ENCODE measurements at places on chromosomes 1 and 21.

DNA sequence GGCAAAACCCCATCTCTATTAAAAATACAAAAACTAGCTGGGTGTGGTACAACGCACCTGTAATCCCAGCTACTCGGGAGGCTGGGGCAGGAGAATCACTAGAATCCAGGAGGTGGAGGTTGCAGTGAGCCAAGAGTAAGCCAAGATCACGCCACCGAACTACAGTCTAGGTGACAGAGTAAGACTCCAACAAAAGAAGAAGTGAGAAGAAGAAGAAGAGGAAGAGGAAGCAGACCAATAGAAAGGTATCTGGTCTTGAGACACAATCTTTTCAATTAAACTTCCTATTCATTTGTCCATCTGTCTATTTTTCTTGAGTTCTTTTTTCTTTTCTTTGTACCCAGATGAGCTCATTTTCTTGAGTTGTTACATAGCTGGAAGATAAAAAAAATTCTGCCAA, 55.7 kb upstream of the ACADM start:
- no peak for DNase-seq
- H3K4me1 ChIP-seq: no peaks in the 10 kb centered on the region

- H3K36me3 ChIP-seq: no peaks in the 10 kb centered on the region
- no peaks in the 10 kb centered on the region for H3K4me1 ChIP-seq
- DNase-seq: no peak
- no peak overlapping the region for H3K4me3 ChIP-seq
- no peak overlapping the region for H3K27ac ChIP-seq
These were observed 93.7 kb downstream of the DUSP10 start for GRCh38 chr1:221648201-221648600.

DNA sequence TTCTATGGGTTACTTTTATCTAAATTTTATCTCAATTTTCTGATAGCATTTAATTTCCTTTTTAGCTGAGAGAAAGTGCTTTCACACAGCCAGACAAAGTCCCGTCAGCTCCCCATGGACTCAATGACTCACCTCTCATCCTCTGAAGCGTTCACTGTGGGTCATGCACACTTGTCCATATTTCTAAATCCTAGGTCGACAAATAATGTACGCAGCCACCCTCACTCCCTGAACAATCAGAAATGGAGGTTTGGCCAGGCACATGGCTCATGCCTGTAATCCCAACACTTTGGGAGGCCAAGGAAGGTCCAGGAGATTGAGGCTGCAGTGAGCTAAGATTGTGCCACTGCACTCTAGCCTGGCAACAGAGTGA, 42.4 kb upstream of the COA6 start:
- H3K27me3 ChIP-seq: peaks cover 5% of the 10 kb centered on the region
- H3K36me3 ChIP-seq: no peaks in the 10 kb centered on the region
- peaks cover 3% of the 10 kb centered on the region for H3K4me1 ChIP-seq
- H3K27ac ChIP-seq: no peak overlapping the region
- DNase-seq: no peak

DNA sequence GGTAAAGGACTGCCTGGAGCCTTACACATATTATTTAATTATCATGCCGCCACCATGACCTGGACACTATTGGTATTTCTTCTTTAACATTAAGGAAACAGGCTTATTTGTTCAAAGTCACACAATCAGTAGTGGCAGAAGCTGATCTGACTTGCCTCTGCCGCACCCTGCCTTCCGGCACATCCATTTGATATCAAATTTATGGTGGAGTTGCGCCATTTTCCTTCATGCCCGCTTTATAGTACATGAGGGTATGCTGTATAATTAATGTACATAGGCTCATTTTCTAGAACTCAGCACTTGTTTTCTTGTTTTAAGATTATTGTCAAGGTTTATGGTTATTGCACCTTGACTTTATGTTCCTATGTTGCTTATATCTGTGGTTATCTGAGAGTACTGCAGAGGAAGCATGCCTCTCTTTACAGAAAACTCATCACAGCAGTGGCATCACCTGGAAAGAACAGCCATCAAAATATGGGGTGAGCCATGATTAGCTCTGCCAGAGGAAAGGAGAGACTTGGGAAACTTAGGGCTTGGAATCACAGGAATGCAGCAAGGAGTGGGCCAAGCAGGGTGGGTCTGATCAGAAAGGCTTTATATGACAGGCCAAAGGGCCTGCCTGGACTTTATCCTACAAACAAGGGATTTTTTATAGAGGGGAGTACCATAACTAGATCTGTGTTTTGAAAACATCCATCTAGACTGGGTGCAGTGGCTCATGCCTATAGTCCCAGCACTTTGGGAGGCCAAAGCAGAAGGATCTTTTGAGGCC, 72.2 kb upstream of the GJB5 start:
- DNase-seq: no peak
- H3K4me3 ChIP-seq: no peak overlapping the region
- peaks cover 2% of the 10 kb centered on the region for H3K27me3 ChIP-seq
- no peaks in the 10 kb centered on the region for H3K4me1 ChIP-seq
- H3K36me3 ChIP-seq: no peaks in the 10 kb centered on the region
- H3K27ac ChIP-seq: no peak overlapping the region

- H3K27me3 ChIP-seq: no peaks in the 10 kb centered on the region
- DNase-seq: no peak
- H3K4me1 ChIP-seq: no peaks in the 10 kb centered on the region
- H3K4me3 ChIP-seq: no peak overlapping the region
- no peak overlapping the region for H3K27ac ChIP-seq
These were observed 1195.6 kb upstream of the ADGRL4 start for GRCh38 chr1:80202118-80202517.

GRCh38 chr1:208111646-208112190, 132.5 kb downstream of the PLXNA2 start:
- H3K36me3 ChIP-seq: no peaks in the 10 kb centered on the region
- no peak overlapping the region for H3K4me3 ChIP-seq
- H3K4me1 ChIP-seq: peaks cover 55% of the 10 kb centered on the region
- H3K27ac ChIP-seq: no peak overlapping the region
- no peaks in the 10 kb centered on the region for H3K27me3 ChIP-seq

- H3K4me3 ChIP-seq: no peak overlapping the region
- H3K27ac ChIP-seq: peak overlapping the region; percentile 89
- no peaks in the 10 kb centered on the region for H3K36me3 ChIP-seq
- no peak for DNase-seq
- peaks cover 8% of the 10 kb centered on the region for H3K4me1 ChIP-seq
These were observed 33.6 kb downstream of the RGS8 start for GRCh38 chr1:182650678-182651338.

DNA sequence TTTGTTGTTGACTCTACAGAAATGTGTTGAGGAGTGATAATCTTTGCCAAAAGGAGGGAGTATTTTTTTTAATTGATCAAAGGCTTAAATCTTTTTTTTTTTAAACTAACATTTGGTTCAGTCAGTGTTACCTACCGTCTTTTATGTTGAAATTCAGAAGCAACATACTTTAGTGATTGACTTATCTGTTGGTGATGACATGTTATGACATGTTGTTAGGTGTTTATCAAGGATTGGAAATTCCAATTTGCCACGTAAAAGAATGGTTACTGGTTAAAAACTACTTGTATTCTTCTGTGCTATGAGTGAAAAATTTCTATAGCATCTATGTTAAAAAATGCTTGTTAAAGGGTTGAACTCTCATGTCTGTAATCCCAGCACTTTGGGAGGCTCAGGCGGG, 61.2 kb downstream of the DNM3 start:
- H3K36me3 ChIP-seq: no peaks in the 10 kb centered on the region
- H3K27me3 ChIP-seq: no peaks in the 10 kb centered on the region
- no peak overlapping the region for H3K27ac ChIP-seq
- no peak overlapping the region for H3K4me3 ChIP-seq
- DNase-seq: no peak
- no peaks in the 10 kb centered on the region for H3K4me1 ChIP-seq

- H3K27me3 ChIP-seq: peaks cover 2% of the 10 kb centered on the region
- H3K27ac ChIP-seq: peak overlapping the region; percentile 69
- DNase-seq: peak; percentile 83
- H3K4me3 ChIP-seq: no peak overlapping the region
- H3K36me3 ChIP-seq: no peaks in the 10 kb centered on the region
These were observed 57.6 kb upstream of the CD34 start for GRCh38 chr1:207968521-207969009.

DNA sequence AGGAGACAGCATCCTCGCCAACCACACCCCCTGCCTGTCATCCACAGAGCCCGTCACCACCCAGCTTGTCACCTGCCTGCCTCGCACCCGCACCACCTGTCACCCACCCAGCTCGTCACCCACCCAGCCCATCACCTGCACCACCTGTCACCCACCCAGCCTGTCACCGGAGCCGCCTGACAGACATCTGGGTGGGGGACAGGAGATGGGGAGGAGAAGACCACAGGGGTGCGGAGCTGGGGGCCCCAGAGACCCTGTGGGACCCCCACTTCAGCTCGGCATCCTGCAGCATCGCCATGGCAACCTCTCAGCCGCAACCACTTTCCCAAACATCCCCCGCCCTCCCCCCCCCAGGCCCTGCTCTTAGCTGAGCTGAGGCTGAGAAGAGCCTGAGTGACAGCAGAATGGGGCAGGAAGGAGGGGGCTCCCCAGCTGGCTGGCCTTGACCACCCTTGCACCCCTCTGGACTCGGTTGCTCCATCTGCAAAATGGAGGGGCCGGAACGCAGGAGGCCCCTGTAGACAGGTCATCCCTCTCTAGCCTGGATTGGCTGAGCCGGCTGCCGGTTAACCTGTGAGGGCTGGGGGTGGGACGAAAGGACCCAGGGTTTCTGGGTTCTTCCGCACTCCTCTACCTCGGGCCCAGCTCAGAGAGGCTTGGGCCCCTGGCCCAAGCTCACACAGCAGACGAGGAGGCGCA, 11.6 kb downstream of the AHDC1 start:
- H3K4me3 ChIP-seq: no peak overlapping the region
- H3K27me3 ChIP-seq: no peaks in the 10 kb centered on the region
- H3K27ac ChIP-seq: peak overlapping the region; percentile 43
- H3K4me1 ChIP-seq: peaks cover 100% of the 10 kb centered on the region
- peaks cover 78% of the 10 kb centered on the region for H3K36me3 ChIP-seq
- no peak for DNase-seq

- H3K27ac ChIP-seq: no peak overlapping the region
- H3K36me3 ChIP-seq: peaks cover 4% of the 10 kb centered on the region
- H3K4me1 ChIP-seq: no peaks in the 10 kb centered on the region
- no peak overlapping the region for H3K4me3 ChIP-seq
These were observed 76.1 kb downstream of the AGO3 start for GRCh38 chr1:36006941-36007500.

- H3K36me3 ChIP-seq: no peaks in the 10 kb centered on the region
- H3K27me3 ChIP-seq: no peaks in the 10 kb centered on the region
- no peak overlapping the region for H3K4me3 ChIP-seq
- no peak overlapping the region for H3K27ac ChIP-seq
- peaks cover under 1% of the 10 kb centered on the region for H3K4me1 ChIP-seq
- DNase-seq: no peak
These were observed 28.9 kb upstream of the HPDL start for GRCh38 chr1:45297666-45298356.

DNA sequence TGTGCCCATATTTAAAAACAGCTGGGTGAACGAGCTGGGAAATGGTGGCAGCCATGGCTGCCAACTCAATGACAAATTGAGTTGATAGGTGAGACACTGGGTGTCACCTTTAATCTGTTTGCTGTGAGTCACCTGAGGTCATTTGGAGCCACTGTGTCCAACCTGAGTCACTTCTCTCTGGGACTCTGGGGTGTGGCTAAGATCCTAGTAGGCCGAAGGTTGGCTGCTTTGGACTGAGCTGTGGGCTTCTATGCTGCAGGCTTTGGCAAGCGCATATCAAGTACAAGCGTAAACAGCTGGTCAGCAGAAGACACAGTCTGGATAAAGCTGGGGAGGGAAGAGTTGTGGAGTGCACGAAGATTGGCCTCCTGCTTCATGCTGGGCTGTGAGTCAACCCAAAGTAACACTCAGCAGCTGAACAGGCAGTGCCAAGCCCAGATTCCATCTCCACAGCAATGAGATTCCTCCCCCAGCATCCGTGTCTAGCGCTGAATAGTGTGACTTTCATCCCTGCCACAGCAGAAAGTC, 24.0 kb downstream of the TEX35 start:
- peak overlapping the region; percentile 67 for H3K27ac ChIP-seq
- no peaks in the 10 kb centered on the region for H3K36me3 ChIP-seq
- H3K27me3 ChIP-seq: no peaks in the 10 kb centered on the region
- no peak overlapping the region for H3K4me3 ChIP-seq

GRCh38 chr1:22861764-22862440, 110.8 kb downstream of the LACTBL1 start:
- no peak overlapping the region for H3K4me3 ChIP-seq
- H3K36me3 ChIP-seq: peaks cover 20% of the 10 kb centered on the region
- H3K4me1 ChIP-seq: peaks cover 3% of the 10 kb centered on the region
- no peaks in the 10 kb centered on the region for H3K27me3 ChIP-seq
- no peak overlapping the region for H3K27ac ChIP-seq
- peak; percentile 54 for DNase-seq

DNA sequence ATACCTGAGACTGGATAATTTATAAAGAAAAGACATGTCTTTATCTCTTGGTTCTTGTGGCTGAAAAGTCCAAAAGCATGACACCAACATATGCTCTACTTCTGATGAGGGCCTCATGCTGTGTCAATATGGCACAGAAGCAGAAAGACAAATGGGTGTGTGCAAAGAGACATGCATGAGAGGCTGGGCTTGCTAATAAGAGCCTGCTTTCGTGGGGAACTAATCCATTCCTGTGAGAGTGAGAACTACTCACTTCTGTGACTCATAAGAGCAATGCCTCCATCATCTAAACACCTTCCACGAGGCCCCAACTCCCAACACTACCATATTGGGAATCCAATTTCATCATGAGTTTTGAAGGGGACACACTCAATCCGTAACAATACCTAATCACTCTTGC, 340.0 kb upstream of the DUSP10 start:
- H3K27me3 ChIP-seq: no peaks in the 10 kb centered on the region
- no peak overlapping the region for H3K4me3 ChIP-seq
- no peak overlapping the region for H3K27ac ChIP-seq
- no peaks in the 10 kb centered on the region for H3K4me1 ChIP-seq
- no peaks in the 10 kb centered on the region for H3K36me3 ChIP-seq

GRCh38 chr1:34290831-34291230, 114.1 kb downstream of the C1orf94 start:
- H3K27me3 ChIP-seq: no peaks in the 10 kb centered on the region
- H3K27ac ChIP-seq: no peak overlapping the region
- H3K4me3 ChIP-seq: no peak overlapping the region
- H3K36me3 ChIP-seq: no peaks in the 10 kb centered on the region
- no peaks in the 10 kb centered on the region for H3K4me1 ChIP-seq

- H3K27me3 ChIP-seq: no peaks in the 10 kb centered on the region
- peak overlapping the region; percentile 1 for H3K27ac ChIP-seq
- H3K36me3 ChIP-seq: peaks cover 10% of the 10 kb centered on the region
- peak; percentile 8 for DNase-seq
- H3K4me3 ChIP-seq: no peak overlapping the region
- peaks cover 37% of the 10 kb centered on the region for H3K4me1 ChIP-seq
These were observed 18.4 kb downstream of the ZBTB17 start for GRCh38 chr1:15957221-15958095.

DNA sequence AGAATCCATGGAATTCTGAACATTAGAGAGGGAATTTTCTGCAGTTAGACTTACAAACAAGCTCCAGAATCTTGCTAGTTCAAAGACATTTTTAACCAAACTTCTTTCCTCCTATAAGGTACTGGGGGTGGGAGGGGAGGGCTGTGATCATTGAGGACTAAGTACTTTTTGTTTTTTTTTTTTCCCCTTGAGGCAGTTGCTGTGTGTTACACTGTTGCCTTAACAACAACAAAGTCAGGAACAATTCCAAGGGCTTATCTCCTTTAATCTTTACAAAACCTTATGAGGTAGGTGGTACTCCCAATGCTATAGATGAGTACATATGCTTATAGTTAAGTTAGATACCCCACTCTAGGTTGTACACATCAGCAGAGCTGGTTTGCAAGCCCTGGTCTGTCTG, 62.9 kb downstream of the PPP1R12B start:
- no peaks in the 10 kb centered on the region for H3K36me3 ChIP-seq
- H3K27me3 ChIP-seq: no peaks in the 10 kb centered on the region
- peaks cover 5% of the 10 kb centered on the region for H3K4me1 ChIP-seq
- DNase-seq: no peak

Measured in muscle of leg (tissue), 16 donors.